Stimulated activated CD4-positive, alpha-beta T cell treated with anti-CD3 and anti-CD28 coated beads, Interleukin-12 subunit alpha, Interleukin-12 subunit beta, amount 100 ng/mL, for 48 hours (primary cell): ENCODE measurements at places on chromosomes 16 and 17.
A peak's percentile ranks its signal among the peaks of the same experiment; 100 is the strongest.

DNA sequence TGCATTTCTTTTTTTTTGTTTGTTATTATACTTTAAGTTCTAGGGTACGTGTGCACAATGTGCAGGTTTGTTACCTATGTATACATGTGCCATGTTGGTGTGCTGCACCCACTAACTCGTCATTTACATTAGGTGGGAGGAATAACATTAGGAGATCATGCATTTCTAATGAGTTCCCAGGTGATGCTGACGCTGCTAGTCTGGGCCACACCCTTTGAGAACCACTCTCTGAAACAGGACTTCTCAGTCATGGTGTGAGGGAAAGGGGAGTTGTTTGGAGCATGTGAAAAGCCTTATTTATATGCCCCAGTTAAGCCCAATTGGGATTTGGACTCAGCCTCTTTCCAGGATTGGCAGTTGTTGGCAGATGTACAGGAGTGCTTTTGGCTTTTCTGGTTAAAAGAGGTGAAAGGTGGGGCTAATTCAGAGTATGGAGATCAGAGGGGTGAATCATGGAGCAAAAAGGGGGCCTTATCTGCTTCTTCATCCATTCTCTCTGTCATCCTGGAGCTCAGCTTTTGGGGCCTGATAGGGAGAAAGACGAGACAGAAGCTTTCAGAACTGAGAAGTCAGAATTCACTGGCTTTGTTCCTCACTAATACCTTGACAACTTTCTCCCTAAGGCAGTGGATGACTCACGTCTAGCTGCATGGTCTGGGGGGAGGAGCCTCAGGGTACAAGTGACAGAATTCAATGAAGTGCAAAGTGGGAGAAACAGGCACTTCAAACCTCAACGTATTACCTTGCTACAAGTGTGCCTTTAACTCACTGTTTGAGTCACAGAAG, 180.0 kb upstream of the CACNG3 start:
- peak; percentile 14 for DNase-seq

- no peak for DNase-seq
Measured at GRCh38 chr17:76642994-76643393, 563 bp downstream of the ST6GALNAC1 start.

GRCh38 chr17:29210879-29211278, 30.7 kb upstream of the MYO18A start:
- DNase-seq, result no peak

GRCh38 chr16:64736857-64737256, 385.0 kb downstream of the CDH11 start:
- no peak for DNase-seq

DNA sequence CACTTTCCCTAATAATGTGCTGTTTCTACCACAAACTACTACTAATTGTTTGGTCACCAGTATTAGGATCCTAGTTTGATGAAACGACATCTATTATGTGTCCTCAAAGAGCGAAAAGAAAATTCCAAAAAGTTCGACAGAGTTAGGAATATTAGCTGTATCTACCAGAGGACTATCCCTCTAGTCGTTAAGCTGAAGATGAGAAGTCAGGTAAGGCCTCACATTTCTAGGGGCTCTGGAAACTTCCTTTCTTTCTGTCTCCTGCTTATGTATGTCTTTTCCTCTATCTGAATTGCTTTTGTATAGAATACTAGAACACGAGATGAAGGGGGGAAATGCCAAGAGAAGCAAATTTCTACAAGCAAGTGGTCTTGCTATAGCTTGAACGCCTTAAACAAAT, 1.6 kb downstream of the GLG1 start:
- no peak for DNase-seq
